ENCODE measurements at places on chromosomes 7 and 10.

DNA sequence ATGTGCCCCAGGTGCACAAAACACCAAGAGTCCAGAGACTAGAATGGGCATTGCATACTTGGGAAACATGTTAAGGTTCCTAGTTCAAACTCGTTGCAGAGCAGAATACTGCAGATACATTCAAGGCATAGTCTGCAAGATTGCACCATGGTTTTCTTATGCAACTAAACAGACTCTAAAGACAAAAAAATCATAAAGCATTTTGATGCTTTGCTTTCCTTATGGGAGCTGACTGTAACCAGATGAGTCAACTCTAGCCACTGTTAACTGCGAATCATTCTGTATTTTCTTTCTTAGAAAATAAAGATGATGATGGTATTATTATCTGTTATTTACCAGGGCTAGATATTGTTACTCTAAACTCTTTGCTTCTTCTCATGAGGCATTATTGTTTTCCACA lies 19.7 kb downstream of the TRUB1 start:
- no peak for DNase-seq

GRCh38 chr7:109699661-109700060 lies 1130.0 kb downstream of the DNAJB9 start:
- DNase-seq, result no peak

GRCh38 chr10:95464280-95464679 lies 96.9 kb downstream of the SORBS1 start:
- no peak for DNase-seq

GRCh38 chr7:158740013-158740656 lies 35.5 kb upstream of the NCAPG2 start:
- DNase-seq, result peak; percentile 82

DNA sequence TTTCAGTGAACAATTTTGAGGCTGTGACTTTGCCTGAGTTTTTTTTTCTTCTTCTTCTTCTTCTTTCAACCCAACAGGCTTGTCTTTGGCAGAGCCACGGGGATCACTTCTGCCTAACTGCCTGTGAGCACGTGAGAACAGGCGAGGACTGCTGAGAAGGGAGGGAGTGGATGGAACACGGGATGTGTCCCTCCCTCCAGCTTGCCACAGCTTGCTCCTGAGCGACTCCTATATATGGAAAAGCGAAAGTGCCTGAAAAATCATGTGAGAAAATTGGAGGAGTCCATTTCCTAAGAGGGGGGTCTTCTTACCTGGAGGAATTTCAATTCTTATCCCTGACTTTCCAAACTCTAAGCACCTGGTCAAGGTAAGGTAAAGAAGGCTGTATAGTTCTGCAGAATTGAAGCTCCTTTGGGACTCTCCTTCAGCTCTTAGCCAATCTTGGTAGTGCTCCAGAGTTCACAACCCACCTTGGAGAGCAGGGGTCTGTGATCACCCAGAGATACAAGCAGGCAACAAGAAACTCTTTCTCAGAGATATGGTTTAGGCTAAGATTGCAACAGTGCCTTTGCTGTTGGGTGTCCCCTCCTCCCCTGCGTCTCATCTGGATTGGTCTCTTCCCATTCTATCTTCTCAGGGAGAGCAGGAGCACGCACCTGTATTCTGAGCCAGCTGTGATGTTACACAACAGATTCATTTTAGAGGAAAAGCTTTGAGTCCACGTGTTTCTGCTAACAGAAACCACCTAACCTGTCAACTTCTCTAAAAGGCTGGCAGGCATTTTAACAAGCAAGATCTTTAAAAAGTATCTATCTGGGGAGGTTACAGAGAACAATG lies at the start of gene MAT1A:
Gene MAT1A, minus strand, starts transcription at position 208 of the 837 bp plus-strand sequence. CDS start 235 bp downstream, outside the sequence.
- DNase-seq, result peak; percentile 11

DNA sequence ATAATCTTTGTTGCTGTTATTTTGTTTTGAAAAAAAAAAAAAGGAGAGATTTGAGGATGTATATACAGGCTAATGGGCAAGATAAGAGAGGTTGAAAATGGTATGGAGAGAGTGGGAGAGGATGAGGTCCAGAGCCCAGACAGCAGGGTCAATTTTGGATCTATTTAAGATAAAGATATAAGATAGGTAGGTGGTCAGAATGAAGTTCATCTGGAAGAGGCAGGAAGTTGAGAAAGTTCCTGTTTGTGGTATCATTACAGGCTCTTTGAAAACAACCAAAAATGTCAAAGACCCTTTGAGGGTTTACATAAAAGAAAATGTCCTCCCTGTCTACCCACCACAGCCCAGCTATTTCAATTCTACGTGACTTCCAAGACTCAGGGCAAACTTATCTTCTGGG lies 7.5 kb downstream of the CEP41 start:
- DNase-seq, result no peak

GRCh38 chr10:100878291-100878910 lies 34.4 kb upstream of the SLF2 start:
- DNase-seq, result peak; percentile 75

DNA sequence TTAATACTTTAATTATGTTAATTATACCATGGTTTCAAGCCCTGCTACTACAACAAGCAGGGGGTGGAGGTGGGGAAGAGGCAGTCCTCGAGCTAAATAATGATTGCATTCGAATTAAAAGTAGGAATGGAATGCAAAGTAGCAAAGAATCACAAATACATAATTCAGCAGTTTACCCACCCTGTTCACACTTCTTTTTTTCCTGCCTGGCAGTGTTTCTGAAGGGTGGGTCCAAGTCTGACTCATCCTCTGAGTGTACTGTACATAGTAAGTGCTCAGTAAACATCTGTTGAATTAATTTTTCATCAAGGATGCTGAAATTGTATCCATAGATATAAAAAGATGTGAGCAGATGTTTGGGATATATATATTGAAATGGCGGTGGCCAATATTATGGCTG lies 778.8 kb downstream of the LRMDA start:
- no peak for DNase-seq

DNA sequence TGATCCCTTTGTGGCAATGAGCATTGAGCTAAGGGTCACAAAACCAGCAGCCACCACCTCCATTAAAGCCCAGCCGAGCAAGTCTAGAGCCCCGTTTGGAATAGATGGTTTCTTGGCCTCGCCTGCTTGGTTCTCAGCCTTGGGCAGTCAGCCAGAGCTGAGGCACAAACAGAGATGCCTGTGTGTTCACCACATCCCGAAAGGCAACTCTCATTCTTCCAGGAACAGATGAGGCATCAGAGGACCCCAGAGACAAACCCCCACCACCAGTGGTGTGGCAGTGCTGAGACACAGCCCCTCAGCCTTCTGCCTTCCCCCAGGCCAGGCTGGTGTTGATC lies 203.3 kb upstream of the ZMIZ1 start:
- no peak for DNase-seq

DNA sequence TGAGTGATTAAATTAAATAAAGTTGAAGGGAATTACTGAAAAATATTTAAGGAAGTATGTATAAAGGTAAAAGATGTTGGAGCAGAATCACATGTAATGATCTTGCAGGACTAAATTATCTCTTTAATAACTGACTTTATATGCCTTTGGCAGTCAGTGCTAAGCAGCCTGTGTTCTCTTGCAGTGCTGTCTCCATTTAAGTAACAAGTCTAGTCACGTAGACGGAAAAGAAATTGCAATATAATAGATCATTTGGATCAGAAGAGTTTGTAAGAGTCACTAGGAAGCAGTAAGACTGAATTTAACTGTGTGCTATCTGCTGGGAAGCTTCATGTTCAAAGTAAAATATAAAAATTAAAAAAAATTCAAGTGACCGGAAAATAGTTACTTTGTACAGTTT lies 21.4 kb downstream of the BZW2 start:
- no peak for DNase-seq

GRCh38 chr10:73168465-73168803 lies 515 bp downstream of the FAM149B1 start:
- DNase-seq, result no peak

- peak; percentile 98 for DNase-seq
Observed at GRCh38 chr10:97882142-97883091, 32.8 kb downstream of the GOLGA7B start.

- no peak for DNase-seq
Observed at GRCh38 chr7:91033574-91033973, 230.7 kb upstream of the FZD1 start.

DNA sequence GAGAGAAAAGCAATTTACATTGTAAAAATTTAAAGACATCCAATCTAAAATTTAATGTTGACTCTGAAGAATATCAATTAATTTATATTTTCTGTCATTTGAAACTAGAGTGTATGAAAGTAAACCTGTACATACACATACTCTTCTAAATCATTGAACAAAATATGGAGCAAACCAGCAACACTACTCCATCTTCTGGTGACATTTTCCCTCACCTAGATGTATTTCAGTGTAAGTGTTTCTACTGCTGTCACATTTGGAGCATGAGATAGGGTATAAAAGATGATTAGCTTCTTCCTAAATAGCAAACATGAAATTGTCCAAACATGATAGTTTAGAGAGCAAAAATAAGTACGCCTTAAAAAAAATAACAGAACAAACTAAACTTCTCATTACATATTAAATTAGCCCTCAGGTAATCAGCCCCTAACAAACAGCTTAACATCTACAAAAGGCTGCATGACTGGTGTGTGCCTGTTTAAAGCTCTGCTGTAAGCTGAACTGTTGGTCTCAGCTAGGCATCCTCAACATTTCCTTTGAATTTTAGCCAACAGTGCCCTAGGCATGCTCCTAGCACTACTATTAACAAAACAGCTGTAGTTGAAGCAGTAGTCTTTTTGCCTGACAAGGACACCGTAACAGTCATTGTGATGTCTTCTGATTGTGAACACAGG lies 189.8 kb downstream of the CTNNA3 start:
- no peak for DNase-seq

GRCh38 chr10:7944537-7944936 lies 110.0 kb upstream of the GATA3 start:
- no peak for DNase-seq

- peak; percentile 78 for DNase-seq
Observed at GRCh38 chr10:13990946-13991345, 339.8 kb downstream of the FRMD4A start.

DNA sequence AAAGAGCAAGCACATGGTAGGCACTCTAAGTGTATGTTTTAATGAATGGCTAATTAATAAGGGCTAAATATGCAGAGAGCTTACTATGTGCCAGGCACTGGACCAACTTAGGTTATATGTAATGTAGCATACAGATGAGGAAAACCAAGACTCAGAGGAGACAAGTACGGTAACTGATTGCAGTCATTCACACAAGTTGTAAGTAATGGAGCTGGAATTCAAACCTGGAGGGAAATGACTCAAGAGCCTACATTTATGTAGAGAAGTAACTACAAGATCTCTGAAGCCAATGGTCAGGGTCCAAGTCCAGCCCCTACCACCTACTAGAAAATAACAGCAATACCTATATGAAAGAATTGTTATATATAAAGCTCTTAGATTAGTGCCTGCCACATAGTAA lies 97.3 kb upstream of the KCNIP2 start:
- DNase-seq, result no peak

DNA sequence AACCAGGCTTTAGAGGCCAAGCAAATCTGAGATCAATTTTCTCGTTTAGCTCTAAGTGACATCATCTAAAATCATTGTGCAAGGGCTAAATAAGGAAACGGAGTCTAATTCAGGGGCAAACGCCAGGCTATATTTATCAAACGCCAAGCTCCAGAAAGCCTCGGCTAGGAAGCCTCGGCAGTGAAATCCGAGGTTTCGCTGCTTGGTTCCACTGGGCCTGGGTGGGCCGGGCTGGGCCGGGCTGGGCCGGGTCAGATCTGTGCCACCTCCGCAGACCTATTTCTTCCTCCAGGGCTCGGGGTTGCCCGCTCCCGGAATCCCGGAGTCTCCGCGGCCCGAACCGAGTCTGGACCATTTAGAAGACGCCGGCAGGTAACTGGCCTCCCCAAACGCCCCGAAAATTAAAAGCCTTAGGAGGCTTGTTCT lies 459 bp upstream of the FEZF1 start:
- no peak for DNase-seq

DNA sequence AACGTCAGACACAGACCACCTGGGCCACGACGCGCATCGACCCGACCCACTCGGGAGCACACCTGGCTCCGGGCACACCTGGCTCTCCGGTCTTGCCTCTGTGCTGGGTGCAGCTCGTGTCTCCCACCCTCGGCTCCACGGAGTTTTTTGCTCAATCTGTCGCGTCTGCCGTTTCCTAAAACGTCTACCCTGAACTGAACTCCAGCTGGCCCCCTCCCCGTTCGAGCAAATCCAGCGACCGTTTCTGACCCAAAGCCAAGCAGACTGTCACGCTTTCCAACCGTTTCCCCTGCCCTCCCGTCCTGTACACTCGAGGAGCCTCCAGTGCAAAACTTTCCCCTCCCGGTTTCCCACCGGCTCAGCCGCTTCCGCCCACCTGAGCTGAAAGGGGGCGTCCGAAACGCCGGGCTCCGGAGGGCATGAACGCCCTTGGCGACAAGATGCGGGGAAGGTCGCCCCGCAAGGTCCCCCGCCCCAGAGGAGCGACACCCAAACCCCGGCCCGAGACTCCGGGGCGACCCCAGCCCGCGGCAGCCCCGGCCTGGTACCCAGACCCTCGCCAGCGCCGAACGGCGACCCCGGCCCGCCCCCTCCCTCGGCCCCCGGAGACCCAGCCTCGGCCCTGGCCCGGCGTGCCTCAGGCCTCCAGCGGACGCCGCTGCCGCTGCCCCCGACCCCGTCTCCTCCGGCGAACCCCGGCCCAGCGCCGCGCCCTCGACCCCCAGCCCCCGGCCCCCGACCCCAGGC lies 557 bp downstream of the CYTH3 start:
- DNase-seq, result peak; percentile 39

DNA sequence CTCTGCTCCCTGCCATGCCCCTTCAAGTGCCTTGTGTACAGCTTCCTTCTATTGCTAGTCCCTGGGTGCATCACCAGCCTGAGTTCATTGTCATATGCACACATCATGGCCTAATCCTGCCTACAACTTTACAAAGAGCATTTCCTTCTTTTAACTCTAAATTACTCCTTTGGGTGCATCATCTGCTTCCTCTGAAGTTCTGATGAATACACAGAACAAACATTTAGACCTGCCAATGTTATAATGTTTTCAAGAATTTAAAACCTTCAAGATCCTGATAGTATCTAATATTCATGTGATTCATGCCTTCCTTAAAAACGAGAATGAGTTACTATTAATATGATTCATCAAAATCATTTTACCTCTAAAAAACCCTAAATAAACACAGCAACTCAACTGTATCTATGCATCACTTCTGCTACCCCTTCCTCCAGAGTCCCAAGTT lies 357.1 kb downstream of the MAGI2 start:
- no peak for DNase-seq

- DNase-seq, result no peak
Observed at GRCh38 chr7:114645451-114645850, 230.8 kb downstream of the FOXP2 start.

DNA sequence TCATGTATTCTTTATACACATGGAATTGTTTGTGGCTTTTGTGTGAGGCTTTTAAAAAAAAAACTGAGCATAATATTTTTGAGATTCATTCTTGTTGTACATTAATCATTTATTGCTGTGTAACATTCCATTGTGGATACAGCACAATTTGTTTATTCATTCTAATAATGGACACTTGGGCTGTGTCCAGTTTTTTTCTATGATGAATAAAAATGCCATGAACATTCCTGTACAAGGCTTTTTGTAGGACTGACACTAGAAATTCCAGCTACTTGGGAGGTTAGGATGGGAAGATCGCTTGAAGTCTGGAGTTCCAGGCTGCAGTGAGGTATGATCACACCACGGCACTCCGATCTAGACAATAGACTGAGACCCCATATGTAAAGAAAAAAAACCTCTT lies 254.3 kb upstream of the CACNA2D1 start:
- DNase-seq, result no peak

GRCh38 chr7:31119249-31119648 lies 67.1 kb downstream of the ADCYAP1R1 start:
- DNase-seq, result no peak

- DNase-seq, result peak; percentile 26
Observed at GRCh38 chr10:99859585-99859984, 77.1 kb downstream of the ABCC2 start.
